ENCODE measurements at places on chromosomes 5 and 9.

DNA sequence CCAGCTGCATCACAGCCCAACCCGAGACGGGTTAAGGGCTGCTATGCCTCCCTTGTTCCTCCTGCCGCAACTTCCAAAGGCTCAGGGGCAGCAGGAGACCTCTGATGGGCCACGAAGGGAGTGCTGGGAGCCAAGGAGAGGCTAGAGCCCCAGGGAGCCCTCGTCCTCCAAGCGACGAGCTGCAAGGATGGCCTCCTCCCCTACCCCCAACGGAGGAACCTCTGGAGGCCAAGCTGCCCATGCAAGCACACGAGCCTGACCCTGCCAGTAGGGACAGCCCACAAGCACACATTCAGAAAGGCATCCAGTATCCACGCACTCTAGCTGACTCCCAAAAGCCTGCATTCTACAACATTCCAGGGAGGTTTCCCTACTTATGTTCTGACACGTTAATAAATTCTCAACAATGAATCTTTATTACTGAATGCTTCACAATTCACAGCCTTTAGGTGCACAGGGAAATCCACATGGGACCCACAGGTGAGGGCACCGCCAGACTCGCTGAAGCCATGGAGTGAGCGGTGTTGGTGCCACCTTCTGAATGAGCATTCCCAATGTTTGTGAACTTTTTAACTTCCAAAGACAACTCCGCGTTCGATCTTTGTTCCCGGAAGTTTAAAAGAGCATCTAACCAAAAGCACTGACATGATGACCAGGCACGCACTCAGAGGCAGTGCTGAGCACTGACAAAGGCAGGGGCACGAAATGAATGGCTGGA is 28.7 kb downstream of the IPPK start:
- DNase-seq, result no peak

GRCh38 chr5:121105921-121106320 is 641.8 kb downstream of the PRR16 start:
- DNase-seq, result no peak

DNA sequence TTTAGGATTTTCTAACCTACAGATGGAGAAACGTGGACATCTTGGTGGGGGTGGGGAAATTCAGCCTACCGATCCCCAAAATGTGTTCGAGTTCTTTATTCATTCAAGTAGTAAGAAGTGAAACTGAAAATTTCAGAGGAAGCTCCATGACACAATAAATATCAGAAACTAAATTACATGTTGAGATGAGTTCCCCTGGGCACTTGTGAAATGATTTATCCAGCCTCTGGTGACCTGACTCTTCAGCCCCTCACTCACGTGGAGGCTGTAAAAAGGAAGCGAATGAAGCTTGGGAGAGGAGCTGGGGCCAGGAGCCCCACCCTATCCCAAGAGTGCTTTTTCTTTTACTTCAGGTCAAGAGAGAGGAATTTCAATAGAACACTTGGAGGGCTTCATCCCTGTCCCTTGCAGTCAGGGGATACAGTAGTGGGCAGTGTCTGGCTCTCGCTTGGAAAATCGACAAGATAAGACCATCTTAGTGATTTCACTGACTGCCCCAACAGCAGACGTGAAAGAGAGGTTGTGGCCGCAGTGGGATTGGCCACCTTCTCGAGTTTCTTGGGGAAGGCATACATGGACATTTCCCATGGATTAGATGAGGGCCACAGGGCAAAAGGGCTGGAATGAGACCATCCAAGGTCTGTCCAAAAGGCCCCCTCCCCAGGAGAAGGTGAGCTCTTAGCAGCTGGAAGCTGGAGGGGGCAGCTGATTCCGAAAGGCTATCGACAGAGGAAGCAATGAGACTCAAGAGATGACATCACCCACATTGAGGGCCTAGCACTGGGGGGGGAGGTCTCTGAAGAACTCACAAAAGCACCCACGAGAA is 76.8 kb upstream of the SH3PXD2B start:
- no peak for DNase-seq

- no peak for DNase-seq
Observed at GRCh38 chr5:88676637-88677375, 206.2 kb downstream of the MEF2C start.

DNA sequence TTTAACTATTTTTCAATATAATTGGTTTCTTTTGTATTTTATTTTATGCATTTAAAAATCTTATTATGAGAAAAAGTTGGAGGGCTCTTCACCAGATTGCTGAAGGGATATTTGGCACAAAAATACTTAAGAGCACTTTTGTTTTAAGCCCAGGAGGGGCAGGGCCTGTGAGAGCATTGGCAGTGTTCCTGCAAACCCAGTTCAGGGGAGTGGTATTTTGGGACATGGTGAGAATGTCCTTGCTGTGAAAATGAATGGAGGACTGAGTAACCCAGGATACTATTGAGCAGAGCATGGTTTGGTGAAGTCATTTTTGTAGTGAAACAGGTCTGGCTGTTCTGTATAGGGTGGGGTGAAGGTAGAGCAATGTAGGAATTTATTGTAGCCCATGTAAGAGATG is 121.4 kb downstream of the KCTD16 start:
- no peak for DNase-seq

GRCh38 chr9:7376833-7377232 is 422.7 kb downstream of the DMAC1 start:
- no peak for DNase-seq

Data from CD4-positive, alpha-beta T cell treated with Interleukin-4 for 4 hours (primary cell).